ENCODE measurements at places on chromosomes 16 and 17.

DNA sequence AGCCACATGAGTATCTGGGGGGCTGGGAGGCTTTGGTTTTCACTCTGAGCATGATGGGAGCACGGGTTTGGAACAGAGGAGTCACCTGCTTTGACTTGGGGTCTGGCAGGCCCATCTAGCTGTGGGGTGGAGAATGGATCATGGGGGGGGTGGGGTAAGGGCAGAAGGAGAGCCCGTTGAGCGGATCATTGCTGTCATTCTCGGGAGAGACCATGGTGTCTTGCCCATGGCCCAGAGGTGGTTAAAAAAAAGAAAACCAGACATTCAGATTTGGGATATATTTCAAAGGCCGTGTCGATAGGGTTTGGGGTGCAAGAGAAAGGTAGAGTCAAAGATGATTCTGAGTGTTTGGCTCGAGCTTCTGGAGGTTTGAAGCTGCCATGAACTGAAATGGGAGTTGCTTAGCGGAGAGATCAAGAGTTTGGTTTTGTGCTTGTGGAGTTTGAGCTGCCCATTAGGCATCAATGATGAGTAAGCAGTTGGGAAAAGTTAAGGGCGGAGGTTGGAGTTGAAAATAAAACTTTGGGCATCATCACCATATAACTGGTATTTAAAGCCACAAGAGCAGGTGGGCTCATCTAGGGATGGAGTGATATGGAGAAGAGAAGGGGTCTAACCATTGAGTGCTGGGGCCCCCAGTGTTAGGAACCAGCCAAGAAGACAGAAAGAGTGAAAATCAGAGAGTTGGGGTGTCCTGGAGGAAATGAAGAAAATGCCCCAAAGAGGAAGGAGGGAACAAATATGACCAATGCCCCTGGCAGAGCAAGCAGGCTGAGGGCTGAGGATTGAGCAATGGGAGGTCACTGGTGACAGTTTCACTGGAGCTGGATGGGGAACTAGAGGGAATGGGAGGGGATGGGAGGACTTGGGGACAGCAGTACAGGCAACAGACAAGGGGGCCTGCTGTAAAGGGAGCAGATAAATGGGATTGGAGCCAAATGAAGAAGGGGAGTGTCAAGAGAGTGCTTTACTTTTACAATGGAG is 1.9 kb downstream of the NOD2 start:
- DNase-seq, result no peak

DNA sequence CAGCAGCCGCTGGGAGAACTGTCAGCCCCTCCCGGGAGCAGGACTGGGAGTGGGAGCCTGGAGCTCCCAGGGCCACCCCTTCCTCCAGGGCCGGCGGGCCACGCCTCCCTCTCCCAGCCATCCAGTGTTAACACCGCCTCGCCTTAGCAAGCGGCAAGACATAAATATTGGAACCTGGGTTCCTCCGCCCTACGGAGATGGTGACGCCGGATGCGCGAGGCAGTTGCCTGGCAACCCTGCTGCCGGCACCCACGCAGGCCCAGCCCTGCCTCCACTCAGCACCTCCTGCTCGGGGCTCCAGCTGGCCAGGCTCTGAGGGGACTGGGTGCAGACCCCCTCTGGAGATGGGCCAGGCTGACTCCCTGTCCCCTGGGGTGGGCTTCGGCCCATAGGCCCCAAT is 27.4 kb upstream of the CACNA1H start:
- no peak for DNase-seq

DNA sequence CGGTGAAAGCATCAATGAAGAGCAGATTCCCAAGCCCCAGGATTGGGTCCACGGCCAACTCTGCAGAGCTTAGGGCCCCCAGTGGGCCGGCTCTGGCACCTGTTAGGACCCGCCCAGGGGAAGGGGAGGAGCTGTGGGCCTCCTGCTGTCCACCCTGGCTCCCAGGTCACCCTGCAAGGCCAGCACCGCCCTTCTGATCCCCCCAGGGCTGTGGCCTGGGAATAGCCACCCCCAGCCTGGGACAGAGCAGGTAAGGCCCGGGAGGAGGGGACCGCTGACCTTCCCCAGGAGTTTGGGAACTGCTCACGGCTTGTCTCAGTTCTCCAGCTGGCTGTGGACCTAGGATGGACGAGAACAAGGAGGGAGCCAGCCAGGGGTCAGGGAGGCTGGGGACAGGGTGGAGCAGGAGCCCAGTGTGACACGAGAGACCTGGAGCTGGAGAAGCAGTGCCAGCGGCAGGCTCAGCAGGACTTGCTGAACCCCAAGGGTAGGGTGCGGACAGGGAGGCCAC is 39.3 kb upstream of the SLC38A10 start:
- no peak for DNase-seq

DNA sequence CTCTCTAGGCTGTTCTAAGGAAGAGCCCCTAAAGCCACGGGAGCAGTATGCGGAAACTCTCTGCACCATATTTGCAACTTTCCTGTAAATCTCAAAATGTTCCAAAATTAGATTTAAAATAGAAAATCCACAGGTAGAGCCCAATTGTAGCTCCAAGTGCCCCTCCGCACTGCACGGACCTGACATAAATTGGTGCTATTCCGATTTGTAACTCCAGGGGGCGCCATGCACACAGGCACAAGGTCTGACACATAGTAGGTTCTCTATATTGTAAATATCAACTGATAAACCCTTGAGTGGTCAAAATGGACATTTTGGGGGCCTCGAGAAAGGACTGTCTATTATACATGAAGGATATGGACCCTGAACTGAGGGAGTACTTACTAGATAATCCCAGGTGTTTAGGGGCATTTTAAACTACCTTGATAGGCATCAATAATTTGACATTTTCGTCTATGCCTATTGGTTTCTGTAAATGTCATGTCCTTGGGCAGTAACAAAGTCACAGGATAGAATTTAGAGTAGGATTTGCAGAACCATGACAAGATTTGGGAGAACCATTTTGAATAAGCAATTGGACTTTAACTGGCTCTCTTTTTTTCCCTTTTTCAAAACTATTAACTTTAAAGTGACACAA is 36.6 kb upstream of the TMEM132E start:
- DNase-seq, result peak; percentile 8
